ENCODE measurements at places on chromosomes 16 and 17.

DNA sequence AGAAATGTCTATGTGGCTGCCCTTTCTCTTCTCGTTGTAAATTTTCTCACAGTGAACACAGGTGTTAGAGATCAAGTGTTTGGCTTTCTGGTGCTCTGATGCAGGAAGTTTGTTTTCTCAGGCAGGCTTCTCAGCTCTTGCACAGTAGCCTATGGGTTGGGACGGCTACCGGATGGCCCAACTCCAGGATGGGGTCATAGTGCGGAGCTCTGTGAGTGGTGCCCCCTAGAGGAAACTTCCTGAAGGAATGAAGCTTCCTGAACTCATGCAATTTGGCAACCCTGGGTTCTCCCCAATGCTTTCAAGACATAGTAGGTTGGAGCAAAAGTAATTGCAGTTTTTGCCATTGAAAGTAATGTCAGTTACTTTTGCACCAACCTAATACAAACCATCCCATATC lies 407.5 kb upstream of the HSBP1 start:
- no peak for DNase-seq

GRCh38 chr16:82979406-82980111 lies 352.8 kb downstream of the CDH13 start:
- DNase-seq = no peak

DNA sequence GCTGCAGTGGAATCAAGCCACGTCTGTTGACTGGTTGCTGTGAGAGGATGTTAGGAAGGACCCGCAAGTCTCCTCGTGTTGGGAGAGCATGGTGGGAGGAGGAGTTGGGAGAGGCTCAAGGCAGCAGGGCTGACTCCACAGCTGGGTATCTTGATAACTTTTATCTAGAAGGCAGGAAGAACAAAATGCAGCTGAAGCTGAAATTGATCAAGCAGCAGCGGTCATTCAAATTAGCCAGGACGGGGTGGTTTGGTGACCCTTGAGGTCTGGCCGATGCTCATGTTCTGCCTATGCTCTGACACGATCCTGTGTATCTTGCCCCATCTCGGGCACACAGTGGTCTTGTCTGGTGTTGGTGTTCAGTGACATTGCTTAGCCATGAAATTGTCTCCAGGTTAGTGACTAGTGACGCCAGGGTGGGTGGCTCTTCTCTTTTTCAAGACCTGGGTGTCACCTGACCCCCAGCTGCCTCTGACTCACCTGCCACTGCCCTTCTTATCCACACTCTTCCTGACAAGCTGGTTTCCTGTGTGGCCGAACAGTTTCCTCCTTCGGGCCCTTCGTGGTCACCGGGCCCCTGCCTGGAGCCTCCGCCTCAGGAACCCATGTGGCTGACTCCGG lies 19.1 kb downstream of the NPTX1 start:
- no peak for DNase-seq

GRCh38 chr17:44914698-44915271 lies 515 bp downstream of the GFAP start:
- DNase-seq = no peak

DNA sequence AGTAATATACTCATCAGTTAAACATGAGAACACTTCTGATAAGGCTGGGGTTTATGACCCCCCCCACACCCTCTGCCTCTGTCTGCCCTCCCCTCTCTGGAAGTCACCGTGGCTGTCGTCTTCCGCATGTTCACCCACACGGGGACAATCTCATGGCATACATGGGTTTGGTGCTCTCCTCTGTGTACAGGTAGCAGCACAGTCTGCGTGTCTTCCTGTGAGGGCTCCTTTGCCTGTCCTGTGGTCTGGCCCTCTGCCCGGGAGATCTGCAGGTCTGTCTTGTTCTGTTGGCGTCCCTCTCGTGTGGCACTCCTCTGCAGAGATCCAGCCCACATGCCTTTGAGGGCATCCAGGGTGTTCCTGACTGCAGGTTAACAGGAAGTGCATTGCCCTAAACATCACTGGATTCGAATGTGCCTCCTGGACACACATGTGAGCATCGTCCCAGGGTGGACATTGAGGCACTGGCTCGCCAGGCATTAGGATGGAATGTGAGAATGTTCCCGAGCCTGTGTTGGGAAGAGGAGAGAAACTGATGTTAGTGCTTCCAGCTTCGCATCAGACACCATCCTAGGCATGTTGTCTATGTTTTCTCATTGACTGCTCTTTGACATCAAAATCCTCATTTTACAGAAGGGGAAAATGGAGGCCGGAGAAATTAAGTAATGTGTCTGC lies 54.5 kb downstream of the NKD1 start:
- peak; percentile 13 for DNase-seq

- no peak for DNase-seq
Observed at GRCh38 chr17:61073131-61073530, 326.5 kb upstream of the TBX2 start.

- DNase-seq = peak; percentile 60
Observed at GRCh38 chr16:4692460-4693295, 684 bp upstream of the NUDT16L1 start.

DNA sequence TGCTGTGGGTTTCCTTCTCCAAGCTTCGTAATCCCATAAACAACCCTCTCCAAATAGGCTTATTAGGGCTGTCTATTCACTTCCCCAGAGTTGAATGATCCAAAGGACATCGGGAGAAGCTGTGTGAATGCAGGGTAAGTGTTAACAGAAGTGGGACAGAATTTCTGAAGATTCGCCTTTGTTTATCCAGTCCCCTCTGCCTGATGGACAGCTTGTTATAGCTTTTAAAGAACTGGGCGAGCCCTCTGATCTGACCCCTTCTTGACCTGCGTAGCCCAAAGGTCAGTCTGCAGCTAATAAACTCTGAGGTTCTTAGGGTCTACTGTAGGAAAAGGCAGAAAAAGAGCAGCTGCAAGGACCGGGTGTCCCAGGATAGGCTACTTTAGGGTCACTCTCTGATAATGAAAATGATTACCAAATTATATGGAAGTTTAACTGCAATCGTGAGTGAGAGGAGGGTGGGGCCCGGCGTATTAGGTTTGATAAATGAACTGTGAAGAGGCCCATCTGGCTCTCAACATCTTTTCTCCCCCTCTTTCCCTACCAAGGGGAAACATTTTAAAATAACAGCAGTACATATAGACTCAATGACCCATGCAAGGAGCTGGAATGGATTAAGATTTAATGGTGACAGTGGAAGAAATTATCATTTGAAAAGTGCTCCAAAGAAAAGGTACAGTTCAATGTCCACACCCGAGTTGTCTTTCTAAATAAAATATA lies 233.4 kb downstream of the FTO start:
- DNase-seq = no peak

- DNase-seq = no peak
Observed at GRCh38 chr16:83533193-83533592, 274.6 kb upstream of the HSBP1 start.

GRCh38 chr17:3692346-3692745 lies 3.6 kb downstream of the P2RX5 start:
- DNase-seq = no peak

DNA sequence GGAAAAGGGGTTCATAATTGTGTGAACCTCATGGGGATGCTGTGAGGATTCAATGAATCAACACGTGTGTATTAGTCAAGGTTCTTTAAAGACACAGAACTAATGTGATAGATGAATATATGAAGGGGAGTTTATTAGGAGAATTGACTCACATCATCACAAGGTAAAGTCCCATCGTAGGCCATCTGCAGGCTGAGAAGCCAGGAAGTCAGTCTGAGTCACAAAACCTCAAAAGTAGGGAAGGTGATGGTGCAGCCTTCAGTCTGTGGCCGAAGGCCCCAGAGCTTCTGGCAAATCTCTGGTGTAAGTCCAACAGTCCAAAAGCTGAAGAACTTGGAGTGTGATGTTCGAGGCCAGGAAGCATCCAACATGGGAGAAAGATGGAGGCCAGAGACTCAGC lies 413.4 kb downstream of the CDH13 start:
- no peak for DNase-seq
